ENCODE measurements at places on chromosomes 1 and 21.

GRCh38 chr1:197961449-197961848 is 44.3 kb downstream of the LHX9 start:
- no peak for DNase-seq

DNA sequence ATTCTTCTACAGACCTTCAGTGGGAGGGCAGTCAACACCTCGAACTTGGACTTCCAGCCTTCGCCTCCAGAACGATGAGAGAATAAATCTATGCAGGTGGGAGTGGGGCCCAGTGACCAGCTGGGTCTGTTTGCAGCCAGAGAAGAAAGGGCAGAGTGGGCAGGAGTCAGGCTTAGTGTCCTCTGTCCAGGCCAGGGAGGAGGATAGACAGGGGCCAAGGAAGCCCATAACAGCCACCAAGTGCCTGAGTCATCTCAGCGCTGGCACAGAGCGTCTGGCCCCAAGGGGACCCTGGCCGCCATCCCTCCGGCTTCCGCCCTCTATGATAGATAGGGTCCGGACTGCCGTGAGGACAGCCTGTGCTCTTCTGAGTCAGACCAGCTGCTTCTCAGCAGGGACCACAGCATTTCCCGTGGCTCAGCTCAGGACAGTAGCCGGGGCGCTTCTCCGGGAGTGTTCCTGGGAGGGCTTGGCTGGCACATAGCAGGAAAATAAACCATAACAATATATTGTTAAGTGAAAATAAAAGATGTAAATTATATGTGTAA is 133.1 kb upstream of the C1orf174 start:
- DNase-seq, result no peak

- no peak for DNase-seq
Observed at GRCh38 chr1:229381234-229381633, 38.4 kb upstream of the CCSAP start.

DNA sequence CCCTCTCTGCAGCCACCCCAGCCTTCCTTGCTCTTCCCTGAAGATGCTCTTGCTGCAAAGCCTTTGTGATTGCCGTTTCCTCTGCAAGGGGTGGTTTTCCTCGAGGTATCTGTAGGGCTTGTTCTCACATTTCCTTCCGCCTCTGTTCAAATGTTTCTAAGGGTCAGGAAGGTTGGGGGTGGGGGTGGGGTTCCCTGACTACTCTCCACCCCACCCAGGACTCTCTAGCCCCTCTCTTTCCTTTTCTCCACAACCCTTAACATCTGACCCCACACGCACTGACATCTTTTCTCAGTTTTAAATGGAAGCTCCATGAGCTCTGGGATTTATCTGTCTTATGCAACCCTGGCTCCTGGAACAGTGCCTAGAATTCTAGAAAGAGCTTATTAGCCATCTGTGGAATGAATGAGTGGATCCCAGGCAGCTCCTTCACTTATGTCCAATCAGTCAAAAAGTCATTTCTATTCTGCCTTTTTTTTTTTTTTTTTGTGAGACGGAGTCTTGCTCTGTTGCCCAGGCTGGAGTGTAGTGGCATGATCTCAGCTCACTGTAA is 27.3 kb upstream of the ZNF362 start:
- no peak for DNase-seq

DNA sequence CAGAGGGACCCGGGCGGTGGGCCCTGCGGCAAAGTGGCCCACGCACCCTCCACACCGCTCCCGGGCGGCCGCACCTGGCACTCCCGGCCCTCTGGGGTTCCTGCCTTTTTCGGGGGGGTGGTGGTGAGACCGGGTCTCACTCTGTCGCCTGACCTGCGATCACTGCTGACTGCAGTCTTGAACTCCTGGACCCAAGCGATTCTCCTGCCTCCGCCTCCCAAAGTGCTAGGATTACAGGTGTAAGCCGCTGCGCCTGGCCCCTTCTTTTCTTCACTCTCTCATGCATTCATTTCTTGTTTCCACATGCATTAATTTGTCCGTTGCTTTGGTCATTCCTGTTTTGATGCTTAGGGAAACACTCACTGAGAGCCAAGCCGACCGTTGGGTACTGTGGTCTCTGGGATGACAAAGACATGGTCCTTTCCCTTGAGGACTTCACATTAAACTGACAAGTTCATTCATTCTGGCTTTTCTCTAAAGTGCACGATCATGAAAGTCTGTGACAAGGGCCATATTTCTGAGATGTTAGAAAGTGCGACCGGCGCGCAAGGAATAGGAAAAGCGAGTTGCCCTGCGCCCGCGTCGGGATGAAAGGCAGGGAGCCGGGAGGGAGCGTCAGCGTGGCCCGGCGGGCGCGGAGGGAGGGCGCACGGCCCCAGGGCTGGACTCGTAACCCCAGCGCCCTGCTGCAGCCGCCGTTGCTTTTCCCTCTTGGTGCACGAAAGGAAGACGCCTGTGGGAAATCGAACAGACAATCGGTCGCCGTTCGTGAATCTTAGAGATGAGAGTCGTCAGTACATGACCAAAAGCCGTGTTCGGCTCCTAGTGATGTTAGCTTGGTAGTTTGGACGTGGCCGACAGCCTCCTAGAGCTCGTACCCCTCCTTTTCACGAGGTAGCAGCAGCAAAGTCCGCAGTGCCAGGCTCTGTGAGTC is 1.0 kb upstream of the MCOLN2 start:
- no peak for DNase-seq

DNA sequence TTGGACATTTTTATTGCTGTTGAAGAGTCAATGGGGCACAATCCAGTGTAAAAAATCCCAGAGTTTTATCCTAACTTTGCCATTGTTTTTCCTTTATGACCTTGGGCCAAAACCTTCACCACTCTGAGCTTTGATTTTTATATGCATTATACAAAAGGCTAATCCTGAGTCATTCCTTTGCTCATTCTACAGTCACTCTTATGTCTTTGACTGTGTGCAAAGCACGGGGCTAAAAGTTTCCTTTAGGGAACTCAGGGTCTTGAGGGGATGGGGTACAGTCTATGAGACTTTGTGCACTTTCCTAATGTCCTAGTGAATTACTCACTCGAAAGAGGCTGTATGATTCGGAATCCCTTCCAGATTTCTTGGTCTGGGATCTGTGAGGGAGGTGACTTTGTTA is 543.2 kb upstream of the CAMK1G start:
- no peak for DNase-seq

DNA sequence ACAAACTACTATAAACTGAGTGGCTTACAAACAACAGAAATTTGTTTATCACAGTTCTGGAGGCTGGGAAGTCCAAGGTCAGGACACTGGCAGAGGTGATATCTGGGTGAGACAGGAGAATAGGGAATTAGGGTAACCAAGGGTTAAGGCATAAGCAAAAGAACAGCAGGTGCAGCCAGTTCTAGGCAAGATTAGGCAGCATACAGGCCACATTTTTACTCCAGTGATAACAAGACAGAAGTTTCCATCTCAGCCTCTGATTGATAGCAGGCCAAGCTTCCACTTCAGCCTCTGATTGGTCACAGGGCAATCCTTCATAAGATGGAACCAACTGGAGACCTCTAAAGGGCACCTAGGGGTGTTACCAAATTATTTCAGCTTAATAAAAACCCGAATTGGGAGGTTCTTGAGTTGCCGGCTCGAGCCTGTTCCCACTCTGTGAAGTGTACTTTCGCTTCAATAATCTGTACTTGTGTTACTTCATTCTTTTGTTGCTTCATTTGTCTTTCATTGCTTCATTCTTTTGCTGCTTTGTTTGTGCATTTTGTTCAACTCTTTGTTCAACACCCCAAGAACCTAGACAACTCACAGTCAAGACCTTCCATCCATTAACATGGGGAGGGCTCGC is 185.6 kb downstream of the TOMM20 start:
- no peak for DNase-seq

DNA sequence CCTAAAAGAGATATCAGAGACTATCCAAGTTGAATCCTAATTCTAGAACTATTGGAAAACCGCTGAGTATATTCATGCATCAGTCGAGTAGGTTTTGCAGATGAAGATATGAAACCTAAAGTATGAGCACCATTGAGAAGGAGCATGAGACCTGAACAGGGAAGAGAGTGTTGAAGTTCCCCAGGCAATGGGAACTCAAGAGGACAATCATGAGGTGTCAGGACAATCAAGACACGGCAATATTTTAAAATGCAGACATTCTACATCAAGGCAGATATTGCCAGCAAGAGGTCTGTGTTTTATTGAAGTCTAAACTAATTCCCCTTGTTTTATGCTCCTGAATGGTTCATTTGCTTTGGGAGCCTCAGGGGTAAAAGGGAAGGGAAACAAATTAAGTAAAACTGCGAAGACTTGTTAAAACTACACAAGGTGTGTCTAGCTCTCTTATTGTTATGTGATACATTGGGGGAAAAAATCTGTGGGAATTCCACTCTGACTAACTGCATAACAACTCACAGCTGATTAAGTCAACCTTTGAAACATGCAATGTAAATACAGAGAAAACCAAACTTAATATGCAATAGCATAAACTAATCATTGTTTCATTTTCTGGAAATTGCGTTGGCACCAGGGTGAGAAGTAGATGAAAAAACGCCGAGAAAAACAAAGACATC is 347.9 kb upstream of the ADGRL2 start:
- no peak for DNase-seq

GRCh38 chr21:45414396-45415187 is 9.6 kb downstream of the COL18A1 start:
- no peak for DNase-seq

Measured in activated CD4-positive, alpha-beta memory T cell treated with anti-CD3 and anti-CD28 coated beads, Interleukin-2, amount 10 ng/mL, durations not matched to agents 7 days and 5 days (primary cell).